ENCODE measurements at places on chromosomes 6 and 20.

DNA sequence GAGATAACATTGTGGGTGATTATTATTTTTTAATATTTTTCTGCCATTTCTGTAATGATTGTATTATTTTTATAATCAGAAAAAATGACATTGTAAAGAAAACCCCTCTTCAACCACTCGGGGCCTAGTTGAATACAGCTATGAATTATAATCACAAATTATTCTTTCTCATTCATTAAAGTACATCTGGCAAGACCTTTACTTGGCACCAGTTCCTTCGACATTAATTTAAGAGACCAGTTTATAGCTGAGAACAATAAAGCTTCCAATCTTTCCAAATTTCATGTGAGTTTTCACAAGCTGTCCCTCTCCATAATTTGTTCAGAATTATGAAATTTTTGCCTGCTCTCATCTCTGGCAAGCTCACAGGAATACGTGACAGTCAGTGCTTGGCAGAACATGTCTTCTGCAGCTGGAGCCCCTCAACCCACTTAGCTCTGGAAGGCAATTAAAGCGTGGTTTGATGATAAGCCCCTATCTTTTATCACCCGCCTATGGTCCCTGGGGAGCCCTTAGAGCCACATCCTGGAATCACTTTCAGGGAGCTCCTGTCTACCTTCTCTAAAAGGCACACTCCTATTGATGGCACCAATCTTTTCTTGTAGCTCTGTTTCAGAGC lies 237.2 kb upstream of the PRND start:
- H3K27ac ChIP-seq, result no peak overlapping the region
- H3K4me3 ChIP-seq, result no peak overlapping the region
- no peak for DNase-seq
- no peaks in the 10 kb centered on the region for H3K27me3 ChIP-seq

DNA sequence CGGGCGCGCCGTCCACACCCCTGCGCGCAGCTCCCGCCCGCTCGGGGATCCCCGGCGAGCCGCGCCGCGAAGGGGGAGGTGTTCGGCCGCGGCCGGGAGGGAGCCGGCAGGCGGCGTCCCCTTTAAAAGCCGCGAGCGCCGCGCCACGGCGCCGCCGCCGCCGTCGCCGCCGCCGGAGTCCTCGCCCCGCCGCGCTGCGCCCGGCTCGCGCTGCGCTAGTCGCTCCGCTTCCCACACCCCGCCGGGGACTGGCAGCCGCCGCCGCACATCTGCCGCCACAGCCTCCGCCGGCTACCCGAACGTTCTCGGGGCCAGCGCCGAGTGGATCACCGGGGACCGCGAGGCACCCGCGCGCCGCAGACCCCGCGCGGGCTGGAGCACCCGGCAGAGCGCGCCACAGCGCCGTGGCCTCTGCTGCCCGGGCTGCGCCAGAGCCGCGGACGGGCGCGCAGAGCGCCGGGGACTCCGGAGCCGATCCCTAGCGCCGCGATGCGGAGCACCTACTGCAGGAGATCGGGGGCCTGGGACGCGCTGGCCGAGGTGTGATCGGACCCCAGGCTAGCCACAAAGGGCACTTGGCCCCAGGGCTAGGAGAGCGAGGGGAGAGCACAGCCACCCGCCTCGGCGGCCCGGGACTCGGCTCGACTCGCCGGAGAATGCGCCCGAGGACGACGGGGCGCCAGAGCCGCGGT lies at the start of gene BMP2:
BMP2 (plus strand) TSS at position 151 of the 692 bp plus-strand sequence. CDS start 2,441 bp downstream, outside the sequence.
- peaks cover 7% of the 10 kb centered on the region for H3K27me3 ChIP-seq
- peak within 1 kb of the TSS; percentile 84 for H3K4me3 ChIP-seq
- peaks cover 16% of the 10 kb centered on the region for H3K4me1 ChIP-seq
- H3K36me3 ChIP-seq, result peaks cover 4% of the 10 kb centered on the region

DNA sequence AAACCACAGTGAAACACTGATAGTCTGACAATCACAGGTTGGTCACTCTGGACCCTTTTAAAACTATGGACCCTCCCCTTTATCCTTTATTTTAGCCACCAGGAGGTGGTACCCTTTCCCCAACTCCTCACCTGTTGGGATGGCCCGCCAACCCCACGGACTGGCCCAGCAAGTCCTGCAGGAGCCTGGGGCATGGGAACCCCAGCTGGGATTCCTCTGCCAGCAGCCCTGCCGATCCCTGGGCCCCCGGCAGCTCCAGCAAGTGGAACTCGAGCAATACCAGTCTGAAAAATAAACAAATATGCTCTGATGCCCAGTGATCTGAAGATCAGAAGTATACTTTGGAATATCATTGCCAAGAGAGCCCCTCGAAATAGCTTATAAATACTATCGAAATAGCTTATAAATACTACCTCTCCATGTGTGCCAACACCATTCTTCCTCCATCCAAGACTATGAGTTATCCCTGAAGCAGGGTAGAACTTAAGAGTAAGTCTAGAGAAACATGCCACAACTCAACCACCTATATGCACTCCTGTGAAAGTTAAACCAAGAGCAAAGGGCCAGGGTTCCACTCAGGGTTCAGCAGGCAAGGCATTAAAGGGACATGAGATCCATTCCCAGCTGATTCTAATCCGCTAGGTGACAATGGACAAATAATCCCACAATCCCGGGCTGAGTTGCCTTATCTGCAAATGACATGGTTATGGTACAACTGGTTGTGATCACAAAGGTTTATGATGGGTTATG lies 6.8 kb downstream of the SNRPB start:
- no peak overlapping the region for H3K27ac ChIP-seq
- no peak for DNase-seq
- H3K4me1 ChIP-seq, result peaks cover 13% of the 10 kb centered on the region
- peaks cover 96% of the 10 kb centered on the region for H3K36me3 ChIP-seq
- H3K4me3 ChIP-seq, result no peak overlapping the region
- H3K27me3 ChIP-seq, result no peaks in the 10 kb centered on the region

- no peak overlapping the region for H3K4me3 ChIP-seq
- no peaks in the 10 kb centered on the region for H3K4me1 ChIP-seq
- H3K27me3 ChIP-seq, result no peaks in the 10 kb centered on the region
- H3K27ac ChIP-seq, result no peak overlapping the region
- no peak for DNase-seq
- H3K36me3 ChIP-seq, result no peaks in the 10 kb centered on the region
Observed at GRCh38 chr20:55394592-55394991, 610.7 kb downstream of the CBLN4 start.

DNA sequence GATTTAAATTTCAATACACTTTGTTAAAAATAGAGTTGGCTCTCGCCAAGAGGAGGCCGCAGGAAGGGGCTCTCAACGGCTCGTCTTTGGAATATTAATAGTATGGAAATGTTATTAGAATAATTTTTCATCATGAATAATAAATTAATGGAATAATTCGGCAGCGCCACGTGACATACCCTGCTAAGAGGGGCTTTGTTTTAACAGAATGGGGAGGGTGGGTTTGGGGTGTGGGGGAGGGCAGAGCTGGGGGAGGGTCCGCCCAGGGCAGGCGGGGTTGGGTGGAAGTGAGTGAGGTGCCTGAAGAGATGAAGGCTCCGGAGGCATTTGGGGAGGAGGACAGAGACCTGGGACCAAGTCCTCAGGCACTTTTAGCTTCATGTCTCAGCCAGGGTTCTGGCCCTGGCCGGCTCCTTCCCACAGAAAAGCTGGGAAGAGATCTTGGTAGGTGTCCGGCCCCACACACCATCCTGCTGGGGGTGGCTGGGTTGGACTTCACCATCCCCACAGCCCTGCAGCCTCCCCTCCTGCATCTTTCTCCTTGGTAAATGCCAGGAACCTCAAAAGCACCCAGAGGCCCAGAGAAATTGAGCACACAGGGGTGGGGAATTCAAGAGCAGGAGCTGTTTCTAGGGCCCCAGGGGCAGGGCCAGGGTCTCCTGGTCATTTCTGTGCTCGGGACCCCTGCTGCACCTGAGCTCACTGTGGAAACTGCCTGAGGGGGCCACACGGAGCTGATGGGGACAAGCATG lies 93.6 kb upstream of the BHLHE23 start:
- H3K4me3 ChIP-seq, result no peak overlapping the region
- DNase-seq, result peak; percentile 25
- H3K4me1 ChIP-seq, result no peaks in the 10 kb centered on the region
- no peak overlapping the region for H3K27ac ChIP-seq
- H3K27me3 ChIP-seq, result peaks cover 43% of the 10 kb centered on the region

GRCh38 chr6:20777801-20778200 lies 243.5 kb downstream of the CDKAL1 start:
- H3K4me3 ChIP-seq, result no peak overlapping the region
- H3K4me1 ChIP-seq, result no peaks in the 10 kb centered on the region
- no peak for DNase-seq
- peaks cover 9% of the 10 kb centered on the region for H3K36me3 ChIP-seq
- no peaks in the 10 kb centered on the region for H3K27me3 ChIP-seq

DNA sequence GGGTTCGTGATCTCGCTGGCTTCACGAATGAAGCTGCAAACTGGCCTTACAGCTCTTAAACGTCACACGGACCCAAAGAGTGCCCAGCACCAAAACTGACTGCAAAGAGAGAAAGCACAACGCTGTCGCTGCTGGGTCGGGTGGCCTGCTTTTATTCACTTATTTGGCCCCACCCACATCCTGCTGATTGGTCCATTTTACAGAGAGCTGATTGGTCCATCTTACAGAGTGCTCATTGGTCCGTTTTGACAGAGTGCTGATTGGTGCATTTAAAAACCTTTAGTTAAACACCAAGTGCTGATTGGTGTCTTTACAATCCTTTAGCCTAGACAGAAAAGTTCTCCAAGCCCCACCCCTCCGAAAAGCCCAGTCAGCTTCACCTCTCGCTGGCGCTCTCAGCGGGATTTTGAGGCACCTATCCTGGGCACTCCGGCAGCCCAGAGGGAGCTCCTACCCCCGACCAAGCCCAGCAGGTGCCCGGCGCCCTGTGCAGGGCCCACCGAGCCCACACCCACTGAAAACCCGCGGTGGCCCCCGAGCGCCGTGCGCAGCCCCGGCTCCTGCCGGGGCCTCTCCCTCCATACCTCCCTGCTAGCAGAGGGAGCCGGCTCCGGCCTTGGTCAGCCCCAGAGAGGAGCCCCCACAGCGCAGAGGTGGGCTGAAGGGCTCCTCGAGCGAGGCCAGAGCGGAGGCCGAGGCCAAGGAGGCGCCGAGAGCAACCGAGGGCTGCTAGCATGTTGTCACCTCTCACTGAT lies 40.0 kb upstream of the SMAP1 start:
- H3K36me3 ChIP-seq, result no peaks in the 10 kb centered on the region
- DNase-seq, result no peak
- H3K27me3 ChIP-seq, result no peaks in the 10 kb centered on the region
- no peaks in the 10 kb centered on the region for H3K4me1 ChIP-seq

DNA sequence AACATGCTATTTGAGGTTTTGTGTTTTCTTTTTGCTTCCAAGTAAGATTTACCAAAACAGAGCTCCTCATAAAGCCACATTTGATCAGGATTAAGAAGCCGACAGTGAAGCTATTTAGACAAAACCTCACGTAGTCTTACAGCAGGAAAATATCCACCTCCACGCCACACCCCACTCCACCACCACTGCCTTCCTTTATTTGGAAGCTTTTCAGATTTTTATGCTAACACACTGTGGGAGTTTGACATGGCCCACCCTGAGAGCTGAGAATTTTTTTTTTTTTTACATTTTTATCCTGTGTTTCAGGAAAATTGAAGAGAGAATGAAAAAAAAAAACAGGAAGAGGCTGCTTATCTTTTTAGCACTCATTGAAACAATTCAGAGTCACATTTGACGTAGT lies 104.8 kb upstream of the MC3R start:
- H3K36me3 ChIP-seq, result no peaks in the 10 kb centered on the region
- no peak for DNase-seq
- no peaks in the 10 kb centered on the region for H3K27me3 ChIP-seq

DNA sequence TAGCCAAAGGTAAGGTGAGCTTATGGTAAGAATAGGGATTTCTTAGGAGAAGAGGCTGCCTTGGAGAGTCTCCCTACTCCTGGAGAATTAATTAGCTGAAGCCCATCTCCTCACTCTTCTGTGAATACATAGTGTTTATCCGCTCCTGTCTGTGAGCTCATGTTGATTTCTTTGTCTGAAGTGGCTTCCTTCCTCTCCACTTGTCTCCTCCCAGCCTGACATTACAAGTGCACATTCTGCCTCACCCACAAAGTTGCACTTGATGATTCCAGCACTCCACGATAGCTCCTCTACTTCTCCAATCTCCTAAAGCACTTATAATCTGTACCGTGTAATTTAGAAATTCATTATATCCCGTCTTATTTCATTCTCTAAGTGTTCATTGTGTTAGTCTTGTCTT lies 287.2 kb downstream of the QKI start:
- H3K36me3 ChIP-seq, result no peaks in the 10 kb centered on the region
- DNase-seq, result no peak
- no peak overlapping the region for H3K4me3 ChIP-seq
- H3K27ac ChIP-seq, result peak overlapping the region; percentile 58
- H3K27me3 ChIP-seq, result no peaks in the 10 kb centered on the region
- H3K4me1 ChIP-seq, result peaks cover 24% of the 10 kb centered on the region

DNA sequence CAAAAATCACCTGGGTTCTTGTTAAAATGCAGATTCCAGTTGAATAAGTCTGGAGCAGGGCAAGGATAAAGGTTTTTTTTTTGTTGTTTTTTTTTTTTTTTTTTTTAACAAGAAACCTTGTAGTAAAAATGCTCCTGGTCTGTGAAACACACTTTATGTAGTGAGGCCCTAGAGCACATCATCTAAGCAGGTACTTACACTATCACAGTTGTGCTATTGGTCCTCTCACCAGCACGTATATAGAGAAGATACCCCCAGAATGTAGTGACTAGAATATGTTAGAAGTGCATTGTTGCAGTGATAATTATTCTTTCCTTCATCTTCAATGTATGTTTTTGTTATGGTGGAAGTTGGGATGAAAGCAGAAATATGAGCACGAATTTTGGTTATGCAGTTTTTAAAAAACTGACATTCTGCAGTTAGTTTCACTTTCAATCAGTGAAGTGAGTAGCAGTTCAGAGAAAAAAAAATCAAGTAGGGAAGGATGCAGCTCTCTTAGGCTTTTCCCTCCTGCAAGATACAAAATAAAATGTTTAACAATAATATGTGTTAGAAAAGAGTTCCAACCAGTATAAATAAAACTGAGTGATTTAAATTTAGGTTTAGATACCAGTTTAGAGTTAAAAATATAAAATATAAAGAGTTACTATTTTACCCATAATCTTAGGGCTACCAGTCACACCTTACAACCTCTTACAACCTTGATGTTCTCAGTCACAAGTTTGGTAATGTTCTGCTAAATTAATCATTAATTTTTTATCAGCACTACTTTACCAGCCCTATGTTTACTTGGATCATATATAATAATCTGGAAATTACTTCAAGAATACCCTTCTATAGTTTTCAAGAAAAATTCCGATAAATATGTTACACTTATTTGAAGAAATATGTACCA lies 9.2 kb upstream of the DEFB113 start:
- H3K4me1 ChIP-seq, result no peaks in the 10 kb centered on the region
- H3K27ac ChIP-seq, result no peak overlapping the region
- H3K27me3 ChIP-seq, result no peaks in the 10 kb centered on the region

GRCh38 chr20:37598100-37598543 lies 70.4 kb upstream of the BLCAP start:
- H3K27ac ChIP-seq, result no peak overlapping the region
- no peaks in the 10 kb centered on the region for H3K36me3 ChIP-seq
- H3K27me3 ChIP-seq, result peaks cover 27% of the 10 kb centered on the region
- DNase-seq, result no peak
- no peaks in the 10 kb centered on the region for H3K4me1 ChIP-seq

GRCh38 chr6:79250559-79250958 lies 16.1 kb upstream of the HMGN3 start:
- H3K27ac ChIP-seq, result no peak overlapping the region
- H3K4me3 ChIP-seq, result no peak overlapping the region
- H3K36me3 ChIP-seq, result no peaks in the 10 kb centered on the region
- no peak for DNase-seq
